ENCODE measurements at places on chromosomes 7 and 10.

- no peak for DNase-seq
These were observed 70.2 kb upstream of the EXOC6 start for GRCh38 chr10:92778091-92778490.

DNA sequence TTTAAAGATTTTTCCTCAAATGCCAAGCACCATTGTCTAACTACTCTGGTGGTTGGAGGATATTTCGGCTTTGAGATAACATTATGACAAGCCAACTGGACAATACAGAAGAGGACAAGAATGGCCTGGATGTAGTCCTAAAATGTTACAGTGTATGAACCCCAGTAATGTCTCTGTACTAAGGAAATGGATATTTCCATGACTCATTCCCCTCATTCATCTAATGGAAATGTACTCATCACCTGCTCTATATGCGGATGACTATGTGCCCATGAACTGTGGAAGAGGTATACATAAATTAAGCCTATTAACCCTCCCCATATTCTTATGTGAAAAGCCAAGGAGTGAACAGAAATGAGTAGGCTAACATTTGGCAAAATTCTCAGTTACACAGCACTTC lies 207.9 kb downstream of the CACNA2D1 start:
- DNase-seq = no peak

GRCh38 chr10:121835376-121835775 lies 92.5 kb downstream of the ATE1 start:
- no peak for DNase-seq

- DNase-seq = peak; percentile 72
These were observed 684 bp upstream of the ATXN7L1 start for GRCh38 chr7:105876964-105877601.

DNA sequence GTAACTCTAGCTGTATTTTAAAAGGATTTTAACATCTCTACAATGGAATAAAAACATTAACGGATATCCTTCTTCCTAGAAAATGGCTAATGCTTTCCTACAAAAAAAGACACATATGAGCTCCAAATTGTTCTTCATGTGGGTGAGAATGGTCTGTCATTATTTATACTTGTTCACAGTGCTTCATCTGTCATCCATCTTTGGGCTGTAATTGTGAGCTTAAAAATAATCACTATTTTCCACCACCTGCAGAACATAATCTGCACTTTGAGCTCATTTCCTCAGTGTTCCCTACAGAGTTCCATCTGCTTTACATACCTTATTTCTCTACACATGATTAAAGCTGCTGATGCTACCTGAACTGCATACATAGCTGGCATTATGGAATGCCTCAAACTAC lies 979.1 kb upstream of the C7orf33 start:
- DNase-seq = no peak

GRCh38 chr7:47581438-47581803 lies 490 bp downstream of the TNS3 start:
- DNase-seq = peak; percentile 79

- no peak for DNase-seq
These were observed 26.6 kb downstream of the INSIG1 start for GRCh38 chr7:155324012-155324917.

DNA sequence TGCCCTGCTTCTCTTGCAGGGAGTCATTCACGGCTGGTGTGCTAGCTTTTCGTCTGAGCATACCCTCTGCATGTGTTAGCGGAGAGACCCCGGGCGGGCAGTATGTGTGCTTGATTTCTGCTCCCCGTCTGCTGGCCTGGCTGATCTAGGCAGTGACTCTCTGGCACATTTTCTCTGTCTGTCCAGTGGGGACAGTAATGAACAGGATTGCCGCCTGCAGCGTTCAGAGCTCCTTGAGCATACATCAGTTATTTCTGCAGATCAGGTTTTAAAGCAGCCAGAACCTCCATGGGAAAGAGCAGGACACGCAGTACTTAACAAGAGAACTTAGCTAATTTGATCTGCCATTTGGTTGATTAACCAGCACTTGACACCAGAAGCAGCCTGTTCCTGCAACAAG lies 242.5 kb downstream of the CELF2 start:
- no peak for DNase-seq

DNA sequence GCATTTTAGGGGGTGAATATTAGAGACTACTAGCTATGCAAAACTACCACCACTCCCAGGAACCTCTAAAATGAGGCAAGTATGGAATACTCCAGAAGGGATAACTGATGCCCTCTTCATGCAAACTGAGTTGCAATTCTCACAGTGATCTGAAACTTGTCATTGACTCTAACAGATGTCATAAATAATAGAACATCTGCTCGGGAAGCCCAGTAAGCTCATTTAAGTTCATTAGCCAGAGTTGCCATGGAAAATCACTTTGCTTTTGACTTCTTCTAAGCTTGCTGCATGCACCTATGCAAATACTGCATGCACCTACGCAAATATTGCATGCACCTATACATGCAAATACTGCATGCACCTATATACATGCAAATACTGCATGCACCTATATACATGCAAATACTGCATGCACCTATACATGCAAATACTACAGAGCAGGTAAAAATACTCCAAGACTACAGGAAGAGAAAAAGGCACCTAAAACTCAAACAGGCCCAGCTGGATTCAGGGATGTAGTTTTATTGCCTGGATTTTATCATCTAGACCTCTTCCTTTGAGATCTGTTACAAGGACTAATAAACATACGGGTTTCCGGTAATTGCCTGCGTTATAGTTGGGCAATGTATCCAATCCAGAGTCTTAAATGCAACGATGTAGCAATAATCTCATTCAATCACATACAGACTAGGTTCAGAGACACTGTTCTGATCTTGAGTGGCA lies 1061.1 kb upstream of the AUTS2 start:
- no peak for DNase-seq

DNA sequence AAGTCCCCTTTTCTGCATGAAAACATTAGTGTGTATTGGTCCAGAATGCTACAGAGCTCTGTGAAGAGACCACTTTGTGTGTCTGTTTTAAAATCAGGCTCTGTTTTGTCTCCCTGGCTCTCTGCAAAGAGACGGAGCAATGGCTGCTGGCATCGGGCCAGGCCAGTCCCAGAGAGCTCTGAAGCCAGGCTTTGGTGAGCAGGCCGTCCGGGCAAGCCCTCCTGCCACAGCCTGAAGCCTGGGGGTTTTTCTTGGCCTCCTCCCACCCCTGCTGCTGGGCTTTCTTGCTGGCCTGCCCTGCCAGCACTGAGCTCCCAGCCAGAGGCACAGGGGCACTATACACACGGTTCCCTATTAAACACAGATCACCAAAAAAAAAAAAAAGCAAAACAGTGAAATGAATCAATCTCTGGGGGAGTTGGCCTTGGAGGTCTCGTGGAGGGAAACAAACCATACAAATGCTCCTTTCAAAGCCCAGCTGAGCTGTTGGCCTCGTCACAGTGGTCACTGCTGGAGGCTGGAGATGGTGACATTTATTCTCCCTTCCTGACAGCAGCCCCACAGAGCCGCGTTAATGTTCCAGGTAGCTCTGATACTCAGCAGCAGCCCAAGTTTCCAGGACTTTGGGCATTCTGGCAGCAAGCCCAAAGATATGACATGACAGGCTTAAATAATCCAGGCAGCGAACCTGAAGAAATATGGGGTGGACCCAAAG lies 237.2 kb downstream of the TCF7L2 start:
- no peak for DNase-seq

Measured in H7 (cell line).